Neural crest cell (in vitro differentiated cells): ENCODE measurements at places on chromosomes 2 and 18. TPM values are rescaled to one million over a fixed set of nuclear protein-coding genes. Genes with fewer than 3 reads are reported as not detected.
A peak's percentile ranks its signal among the peaks of the same experiment; 100 is the strongest.

GRCh38 chr18:23226391-23226790 lies 91.1 kb downstream of the CABLES1 start:
- DNase-seq: no peak
- no peak overlapping the region for H3K27ac ChIP-seq
- no peak overlapping the region for H3K4me3 ChIP-seq
- no peaks in the 10 kb centered on the region for H3K27me3 ChIP-seq
- no peaks in the 10 kb centered on the region for H3K36me3 ChIP-seq
- peaks cover 41% of the 10 kb centered on the region for H3K4me1 ChIP-seq

- H3K27me3 ChIP-seq: no peaks in the 10 kb centered on the region
- H3K4me3 ChIP-seq: no peak overlapping the region
- H3K27ac ChIP-seq: no peak overlapping the region
- no peaks in the 10 kb centered on the region for H3K36me3 ChIP-seq
- DNase-seq: no peak
Measured at GRCh38 chr2:167859676-167860075, 387.7 kb downstream of the STK39 start.

GRCh38 chr2:9905413-9905812 lies 46.1 kb upstream of the GRHL1 start:
- H3K27ac ChIP-seq: no peak overlapping the region
- H3K4me1 ChIP-seq: peaks cover 4% of the 10 kb centered on the region
- no peak overlapping the region for H3K4me3 ChIP-seq
- H3K36me3 ChIP-seq: peaks cover 4% of the 10 kb centered on the region

DNA sequence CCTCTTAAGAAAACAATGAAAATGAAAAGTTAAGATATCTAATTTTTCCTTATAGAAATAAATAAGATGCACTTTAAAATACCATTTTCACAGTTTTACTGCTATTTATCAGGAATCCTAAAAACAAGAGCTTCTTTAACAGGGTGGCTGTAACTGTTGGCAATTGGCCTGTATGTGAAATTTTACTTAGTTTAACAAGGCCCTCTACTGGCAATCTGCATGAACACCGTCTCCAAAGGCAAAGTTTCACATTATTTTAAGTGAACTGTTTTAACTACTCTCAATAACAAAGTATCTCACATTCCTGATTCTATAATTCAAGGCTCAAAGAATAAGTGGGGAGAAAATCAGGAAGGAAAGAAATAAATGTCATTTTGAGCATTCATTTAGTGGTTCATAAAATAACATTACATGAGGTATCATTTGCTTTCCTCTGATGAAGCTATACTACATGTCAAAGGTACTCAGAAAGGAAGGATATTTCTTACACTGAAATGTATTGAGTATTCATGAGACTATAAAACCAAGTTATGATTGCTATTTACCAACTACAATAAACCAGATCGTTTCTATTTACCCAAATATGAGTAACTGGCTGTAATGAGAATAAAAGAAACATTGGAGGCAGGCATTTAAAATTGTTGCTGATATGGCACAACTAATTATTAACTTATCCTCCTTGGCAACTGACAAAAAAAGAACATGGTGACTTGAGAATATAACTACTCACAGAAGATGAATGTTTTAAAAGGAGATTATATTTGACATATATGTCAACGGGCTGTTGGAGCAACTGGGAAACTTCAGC lies 7.0 kb downstream of the NCKAP5 start:
- H3K27ac ChIP-seq: no peak overlapping the region
- peaks cover 58% of the 10 kb centered on the region for H3K4me1 ChIP-seq
- no peaks in the 10 kb centered on the region for H3K27me3 ChIP-seq
- peak overlapping the region; percentile 17 for H3K4me3 ChIP-seq

DNA sequence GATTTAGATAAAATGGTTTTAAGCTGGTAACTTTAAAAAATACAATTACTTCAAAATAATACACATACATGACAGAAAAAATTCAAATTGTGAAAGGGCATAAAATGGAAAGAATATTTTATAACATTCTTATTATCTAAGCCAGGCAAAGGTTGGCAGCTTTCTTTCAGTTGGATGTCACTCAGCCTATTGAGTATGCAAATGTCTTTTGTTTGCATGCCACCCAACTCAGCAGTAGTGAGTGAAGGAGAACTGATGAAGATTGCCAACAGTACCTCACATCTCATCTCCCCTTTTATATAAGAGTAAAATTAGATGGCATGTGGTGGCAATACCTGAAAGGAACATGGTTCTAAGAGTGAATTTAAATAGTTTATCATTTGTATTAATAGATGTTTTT lies 24.8 kb downstream of the BMPR2 start:
- H3K4me3 ChIP-seq: no peak overlapping the region
- no peak for DNase-seq

DNA sequence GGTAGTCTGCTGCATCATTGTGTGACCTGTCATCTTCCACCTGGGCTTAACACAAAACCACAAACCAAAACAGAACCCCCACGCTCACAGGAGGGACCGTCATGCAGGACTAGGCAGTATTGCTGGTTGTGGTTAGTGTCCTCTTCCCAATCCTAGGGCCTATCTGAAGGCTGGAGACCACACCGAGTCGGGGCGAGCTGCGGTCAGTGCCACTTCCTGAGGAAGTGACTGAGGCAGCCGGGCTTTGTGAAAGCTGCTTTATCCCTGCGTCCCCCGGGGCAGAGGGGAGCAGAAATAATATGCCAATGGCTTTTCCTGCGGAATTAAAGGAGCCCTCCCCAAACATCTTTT lies 22.9 kb downstream of the ZNF532 start:
- no peak for DNase-seq
- H3K36me3 ChIP-seq: peaks cover 21% of the 10 kb centered on the region
- no peak overlapping the region for H3K4me3 ChIP-seq

The PLGLB1 gene
- 3.6 and 4.6 TPM in 2 replicates for total RNA-seq

DNA sequence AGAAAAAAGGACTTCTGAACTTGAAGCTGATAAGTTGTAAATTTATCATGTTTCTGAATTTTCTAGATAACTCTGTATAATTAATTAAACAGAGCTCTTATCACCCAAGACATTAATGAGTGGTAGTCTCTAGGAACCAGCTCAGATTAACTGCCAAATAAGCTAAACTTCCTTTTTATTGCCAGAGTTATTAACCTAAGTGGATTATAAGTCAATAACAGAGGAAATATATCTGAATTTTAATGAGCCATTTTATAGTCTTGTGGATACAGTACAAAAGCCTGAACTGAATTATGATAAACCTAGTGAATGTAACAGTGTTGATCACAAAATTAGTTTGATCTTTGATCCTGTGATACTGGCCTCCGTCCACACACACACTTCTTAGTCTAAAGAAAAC lies 111.5 kb downstream of the COMMD1 start:
- H3K27ac ChIP-seq: no peak overlapping the region
- no peaks in the 10 kb centered on the region for H3K36me3 ChIP-seq
- no peak for DNase-seq
- H3K4me1 ChIP-seq: no peaks in the 10 kb centered on the region
- no peak overlapping the region for H3K4me3 ChIP-seq
